ENCODE measurements at places on chromosomes 7 and 10.

- DNase-seq, result no peak
Observed at GRCh38 chr7:15219758-15220157, 317.2 kb upstream of the DGKB start.

DNA sequence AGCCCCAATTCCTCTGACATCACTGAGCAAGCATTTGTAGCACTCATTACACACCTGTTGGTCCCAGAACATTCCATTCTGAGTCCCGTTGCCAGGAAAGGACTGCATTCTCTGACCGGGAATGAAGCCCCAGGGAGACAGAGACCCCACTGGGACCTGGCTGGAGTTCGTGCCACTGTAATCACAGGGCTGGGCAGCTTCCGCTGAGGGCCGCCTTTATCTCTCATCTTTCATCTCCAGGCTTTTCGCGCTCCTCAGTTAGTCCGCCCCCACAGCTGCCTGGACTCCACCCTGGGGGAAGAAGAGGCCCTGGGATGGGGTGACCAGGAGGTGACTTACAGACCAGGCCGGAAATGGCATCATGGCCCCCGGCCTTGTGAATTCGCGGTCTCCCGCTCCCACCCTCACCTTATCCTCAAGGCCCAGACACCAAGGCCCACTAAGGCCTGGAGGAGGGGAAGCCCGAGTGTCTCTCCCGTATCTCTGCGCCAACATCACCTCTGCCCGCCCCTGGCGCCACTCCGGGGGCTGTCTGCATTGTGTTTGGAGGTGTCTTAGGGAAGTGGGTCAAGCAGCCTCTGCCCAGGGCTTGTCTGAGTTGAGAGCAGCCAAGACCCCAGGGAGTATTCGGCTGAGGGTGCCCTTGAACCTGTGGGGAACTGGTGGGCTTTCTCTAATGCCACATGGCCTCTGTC, 75.4 kb downstream of the PROSER2 start:
- DNase-seq, result no peak

- DNase-seq, result no peak
Observed at GRCh38 chr10:45136256-45136655, 135.5 kb downstream of the ZNF22 start.

DNA sequence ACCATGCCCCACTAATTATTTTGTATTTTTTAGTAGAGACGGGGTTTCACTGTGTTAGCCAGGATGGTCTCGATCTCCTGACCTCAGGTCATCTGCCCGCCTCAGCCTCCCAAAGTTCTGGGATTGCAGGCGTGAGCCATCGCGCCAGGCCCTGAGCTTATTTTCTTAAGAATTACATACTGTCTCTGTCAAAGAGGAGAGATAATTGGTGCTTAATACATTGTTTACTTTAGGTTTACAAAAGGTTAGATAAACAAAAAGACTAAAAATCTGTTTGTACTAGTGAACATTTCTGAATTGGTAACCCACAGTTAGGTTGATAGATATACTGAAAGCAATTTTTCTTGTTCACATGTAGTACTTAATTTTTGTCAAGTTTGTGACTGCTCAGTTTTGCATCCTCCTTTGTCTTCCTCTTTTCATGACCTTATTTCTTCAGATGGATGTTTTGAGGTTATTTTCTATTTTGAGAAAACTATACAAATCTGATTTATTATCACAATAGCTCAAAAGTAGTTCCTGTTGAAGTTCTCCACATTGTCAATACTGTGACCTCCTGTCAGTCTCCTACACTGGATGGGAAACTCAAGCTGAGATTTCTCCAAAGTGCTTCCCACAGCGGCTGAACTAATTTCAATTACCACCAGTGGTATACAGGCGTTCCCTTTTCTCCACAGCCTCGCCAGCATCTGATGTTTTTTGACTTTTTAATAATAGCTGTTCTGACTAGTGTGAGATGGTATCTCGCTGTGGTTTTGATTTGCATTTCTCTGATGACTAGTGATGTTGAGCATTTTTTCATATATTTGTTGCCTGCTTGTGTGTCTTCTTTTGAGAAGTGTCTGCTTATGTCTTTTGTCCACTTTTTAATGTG, 22.5 kb downstream of the HHEX start:
- no peak for DNase-seq

- DNase-seq, result no peak
Observed at GRCh38 chr10:63464402-63465292, 1.1 kb downstream of the JMJD1C start.

DNA sequence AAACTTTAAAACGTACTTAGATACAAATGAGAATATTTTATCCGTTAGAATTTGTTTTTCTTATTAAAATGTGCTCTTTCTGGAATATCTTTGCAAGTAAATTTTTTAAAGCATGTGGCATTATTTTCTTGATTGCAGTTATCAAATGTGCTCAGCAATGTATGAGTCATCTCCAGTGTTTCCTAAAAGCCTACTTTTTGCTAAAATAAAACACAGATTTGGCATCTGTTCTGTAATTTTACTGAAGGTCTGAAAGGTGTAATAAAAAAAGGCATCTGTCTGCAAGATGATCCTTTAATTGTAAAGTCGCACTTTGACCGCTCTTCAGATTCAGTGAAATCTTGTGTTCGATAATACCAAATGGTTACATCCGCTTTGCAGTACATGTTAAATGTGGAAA, 3.4 kb downstream of the GNAT3 start:
- no peak for DNase-seq

DNA sequence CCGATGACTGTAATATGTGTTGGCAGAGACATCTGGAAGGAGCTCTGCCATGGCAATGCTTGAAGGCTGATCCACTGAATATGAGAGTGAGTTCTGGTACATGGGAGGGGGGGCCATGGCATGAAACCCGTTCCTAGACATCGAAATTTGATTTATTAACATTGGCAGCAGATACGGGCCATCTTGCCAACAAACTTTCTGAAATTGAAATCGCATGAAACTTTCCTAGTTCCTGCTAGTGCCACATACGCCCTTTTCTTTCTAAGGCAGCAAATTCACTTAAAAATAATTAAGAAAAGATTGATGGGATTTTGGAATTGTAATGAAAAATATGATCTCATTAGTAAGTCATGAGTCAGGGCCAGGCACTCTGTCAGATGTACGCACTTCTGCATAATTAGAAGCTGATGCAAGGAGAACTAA, 91.8 kb upstream of the KMT2C start:
- no peak for DNase-seq

DNA sequence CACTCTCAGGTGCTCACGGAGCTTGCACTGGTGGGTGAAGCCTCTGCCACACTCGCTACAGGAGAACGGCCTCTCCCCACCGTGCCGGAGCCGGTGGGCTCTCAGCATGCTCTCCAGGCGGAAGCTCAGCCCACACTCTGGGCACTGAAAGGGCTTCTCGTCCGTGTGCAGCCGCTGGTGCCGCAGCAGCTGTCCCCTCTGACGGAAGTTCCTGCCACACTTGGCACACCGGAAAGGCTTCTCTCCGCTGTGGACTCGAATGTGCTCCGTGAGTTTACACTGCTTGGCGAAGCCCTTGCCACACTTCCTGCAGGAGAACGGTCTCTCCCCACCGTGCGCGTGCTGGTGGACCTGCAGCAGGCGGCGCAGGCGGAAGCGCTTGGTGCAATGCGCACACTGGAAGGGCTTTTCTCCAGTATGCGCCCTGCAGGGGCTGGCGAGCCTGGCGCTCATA, 19.3 kb downstream of the ZNF786 start:
- no peak for DNase-seq

DNA sequence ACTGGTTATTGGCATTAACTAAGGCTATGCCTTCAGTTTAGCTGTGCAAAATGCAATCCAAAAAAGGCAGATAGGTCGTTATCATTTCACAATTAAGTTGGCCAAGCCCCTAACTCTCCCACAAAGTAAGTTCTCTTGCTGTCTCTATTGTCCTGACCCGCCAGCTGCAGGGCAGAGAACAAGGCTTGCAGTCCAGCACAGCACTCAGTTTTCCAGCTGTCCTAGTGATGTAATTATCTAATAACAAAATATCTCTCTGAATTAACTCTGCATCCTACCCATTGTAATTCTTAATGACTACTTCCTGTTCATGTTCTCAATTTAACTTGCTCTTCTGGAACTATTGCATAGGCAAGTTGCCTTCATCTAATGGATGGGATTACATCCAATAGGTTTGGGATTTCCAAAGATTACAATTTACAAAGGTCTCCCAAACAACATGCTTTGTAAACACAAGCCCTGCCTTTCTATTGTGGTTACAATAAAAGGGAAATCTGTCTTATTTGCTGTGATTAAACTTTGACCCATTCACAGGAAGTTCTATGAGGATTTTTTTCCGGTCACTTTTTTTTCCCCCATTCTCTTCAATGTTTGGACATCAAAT, 55.2 kb downstream of the CDK6 start:
- no peak for DNase-seq

DNA sequence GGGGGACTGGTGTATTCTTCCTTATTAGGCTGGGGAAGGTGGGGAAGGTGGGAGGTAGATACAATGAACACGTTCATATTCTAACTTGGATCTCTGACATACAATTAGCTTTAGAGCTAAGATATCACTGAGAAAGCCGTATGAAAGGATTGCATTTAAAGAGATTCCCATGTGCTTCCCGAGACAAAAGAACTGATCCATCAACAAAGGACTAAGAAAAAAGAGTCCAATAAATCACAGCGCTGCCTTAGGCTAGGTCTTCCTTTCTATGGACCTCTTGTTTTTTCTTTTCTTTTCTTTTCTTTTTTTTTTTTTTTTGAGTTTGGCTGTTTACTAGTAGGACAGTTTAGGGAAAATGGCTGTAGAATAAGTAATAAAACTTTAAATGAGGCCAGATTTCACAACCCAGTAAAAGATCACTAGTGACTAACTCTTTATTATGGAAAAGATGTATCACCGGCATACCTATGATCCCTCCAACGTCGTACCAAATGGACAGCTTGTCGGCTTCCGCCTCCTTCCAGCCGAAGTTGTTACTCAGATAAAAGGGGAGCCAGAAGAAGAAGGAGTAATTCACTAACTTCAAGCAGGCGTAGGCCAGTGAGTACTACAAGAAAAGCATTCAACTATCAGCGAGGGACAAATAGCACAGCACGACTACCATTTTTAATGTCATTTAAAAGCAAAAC, 50.0 kb downstream of the SLC37A3 start:
- DNase-seq, result no peak

DNA sequence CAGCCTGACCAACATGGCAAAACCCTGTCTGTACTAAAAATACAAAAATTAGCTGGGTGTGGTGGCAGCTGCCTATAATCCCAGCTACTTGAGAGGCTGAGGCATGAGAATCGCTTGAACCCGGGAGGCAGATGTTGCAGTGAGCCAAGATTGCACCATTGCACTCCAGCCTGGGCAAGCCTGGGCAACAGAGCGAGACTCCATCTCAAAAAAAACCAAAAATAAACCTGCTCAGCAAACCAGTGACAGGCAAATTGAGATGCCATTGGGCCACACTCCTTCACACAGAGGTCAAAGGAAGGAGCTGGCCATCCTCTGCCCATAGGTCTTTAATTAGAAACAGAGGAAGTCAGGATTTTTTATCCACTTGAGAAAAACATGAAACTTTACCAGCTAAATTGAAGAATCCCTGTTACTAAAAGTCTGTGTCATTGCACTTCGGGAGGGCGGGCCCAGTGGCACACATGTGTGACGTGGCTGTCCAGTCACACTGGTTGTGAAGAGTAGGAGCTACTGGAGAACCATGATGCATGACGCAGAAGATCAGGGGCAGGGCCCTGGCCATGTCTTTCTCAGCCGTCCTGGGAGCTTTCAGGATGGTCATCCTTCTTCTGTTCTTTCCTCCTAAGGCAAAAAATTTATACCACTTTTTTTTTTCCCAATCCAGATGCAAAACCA, 118.3 kb upstream of the ZNF438 start:
- DNase-seq, result no peak

GRCh38 chr7:106413446-106413845, 128.7 kb upstream of the NAMPT start:
- DNase-seq, result no peak

DNA sequence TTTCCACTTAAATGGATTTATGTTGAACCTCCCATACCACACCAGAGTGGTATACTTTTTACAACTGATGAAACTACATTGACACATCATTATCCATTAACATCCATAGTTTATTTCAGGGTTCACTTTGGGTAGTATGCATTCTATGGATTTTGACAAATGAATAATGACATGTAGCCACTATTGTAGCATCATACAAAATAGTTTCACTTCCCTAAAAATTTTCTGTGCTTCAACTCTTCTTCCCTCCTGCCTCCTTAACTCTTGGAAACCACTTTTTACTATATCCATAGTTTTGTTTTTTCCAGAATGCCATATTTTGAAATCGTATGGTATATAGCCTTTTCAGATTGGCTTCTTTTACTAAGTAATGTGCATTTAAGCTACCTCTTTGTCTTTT, 199.5 kb upstream of the TMEM196 start:
- DNase-seq, result no peak

- no peak for DNase-seq
Observed at GRCh38 chr10:51875610-51876009, 176.2 kb upstream of the CSTF2T start.

GRCh38 chr7:19900118-19900517, 126.7 kb upstream of the TMEM196 start:
- DNase-seq, result no peak

DNA sequence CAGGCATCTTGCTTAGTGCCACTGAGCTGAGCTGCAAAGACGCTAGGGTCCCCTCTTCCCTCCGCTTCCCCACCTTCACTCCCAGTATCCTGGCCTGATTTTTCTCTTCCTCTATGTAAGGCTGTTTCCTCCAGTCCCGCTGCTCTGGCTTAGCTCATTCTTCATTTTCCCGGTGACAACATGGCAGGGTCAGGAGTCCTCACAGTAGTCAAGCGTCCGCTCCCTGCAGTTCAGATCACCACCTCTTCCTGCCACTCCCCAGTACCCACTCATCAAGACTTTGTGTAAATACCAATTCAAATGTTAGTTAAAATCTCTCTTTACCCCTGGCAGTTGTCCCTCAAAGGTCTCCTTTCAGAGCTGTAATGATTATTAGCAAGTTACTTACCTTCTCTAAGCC, 650.4 kb upstream of the CELF2 start:
- no peak for DNase-seq

GRCh38 chr7:114953724-114954123, 31.8 kb downstream of the MDFIC start:
- no peak for DNase-seq

DNA sequence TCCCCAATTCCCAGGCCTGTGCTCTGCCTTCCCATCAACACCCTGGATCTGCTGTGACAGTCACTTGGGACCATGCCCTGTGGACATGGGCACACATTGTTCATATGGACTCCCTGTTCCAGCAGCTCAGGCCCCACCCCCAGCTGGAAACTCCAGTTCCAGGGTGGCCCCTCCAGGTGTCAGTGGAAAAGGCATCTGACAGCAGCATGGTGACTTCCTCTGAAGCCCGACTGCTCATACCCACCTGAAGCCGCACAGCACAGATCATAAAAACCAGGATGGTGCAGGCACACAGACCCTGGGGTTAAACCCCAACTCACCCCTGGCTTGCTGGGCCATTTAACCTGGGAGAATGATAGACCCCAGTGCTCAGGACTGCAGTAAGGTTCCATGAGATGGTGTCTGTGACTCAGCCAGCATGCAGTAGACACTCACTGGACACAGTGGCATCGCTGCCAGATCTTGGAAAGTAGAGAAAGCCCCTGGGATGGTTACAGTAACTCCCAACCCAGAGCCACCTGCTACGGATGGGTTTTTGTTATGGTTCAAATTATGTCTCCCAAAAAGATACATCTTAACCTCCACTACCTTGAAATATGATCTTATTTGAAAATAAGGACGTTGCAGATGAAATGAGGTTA, 72.6 kb upstream of the NANOS1 start:
- no peak for DNase-seq

Measured in activated T-cell treated with anti-CD3 and anti-CD28 coated beads, Interleukin-2, amount 50 U/mL, for 72 hours (primary cell).